ENCODE measurements at places on chromosomes 4 and X.
A peak's percentile ranks its signal among the peaks of the same experiment; 100 is the strongest.

GRCh38 chr4:74503580-74503979, 58.6 kb downstream of the AREG start:
- no peak for DNase-seq

DNA sequence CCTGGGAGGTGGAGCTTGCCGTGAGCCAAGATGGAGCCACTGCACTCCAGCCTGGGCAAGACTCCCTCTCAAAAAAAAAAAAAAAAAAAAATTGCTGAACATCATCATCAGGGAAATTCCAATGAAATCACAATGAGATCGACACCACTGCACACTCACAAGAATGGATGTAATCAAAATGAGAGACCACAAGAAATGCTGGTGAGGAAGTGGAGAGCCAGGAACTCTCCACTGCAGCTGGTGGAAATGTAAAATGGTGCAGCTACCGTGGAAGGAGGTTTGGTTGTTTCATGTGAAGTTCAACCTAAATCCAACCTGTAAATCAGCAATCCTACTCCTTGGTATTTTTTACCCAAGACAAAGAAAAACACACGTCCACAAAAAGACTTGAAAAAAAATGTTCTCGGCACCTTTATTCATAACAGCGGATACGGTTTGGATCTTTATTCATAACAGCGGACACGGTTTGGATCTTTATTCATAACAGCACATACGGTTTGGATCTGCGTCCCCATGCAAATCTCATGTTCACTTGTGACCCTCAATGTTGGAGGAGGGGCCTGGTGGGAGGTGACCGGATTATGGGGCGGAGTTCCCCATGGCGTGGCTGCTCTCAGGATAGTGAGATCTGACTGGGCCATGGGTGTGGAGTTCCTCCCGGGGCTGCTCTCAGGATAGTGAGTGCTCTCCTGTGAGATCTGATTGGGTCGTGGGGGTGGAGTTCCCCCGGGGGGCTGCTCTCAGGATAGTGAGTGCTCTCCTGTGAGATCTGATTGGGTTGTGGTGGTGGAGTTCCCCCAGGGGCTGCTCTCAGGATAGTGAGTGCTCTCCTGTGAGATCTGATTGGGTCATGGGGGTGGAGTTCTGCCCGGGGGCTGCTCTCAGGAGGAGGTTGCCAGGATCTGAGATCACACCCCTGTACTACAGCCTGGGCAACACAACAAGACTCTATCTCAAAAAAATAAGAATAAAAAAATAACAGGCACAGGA, 7.7 kb downstream of the GAK start:
- peak; percentile 33 for DNase-seq

DNA sequence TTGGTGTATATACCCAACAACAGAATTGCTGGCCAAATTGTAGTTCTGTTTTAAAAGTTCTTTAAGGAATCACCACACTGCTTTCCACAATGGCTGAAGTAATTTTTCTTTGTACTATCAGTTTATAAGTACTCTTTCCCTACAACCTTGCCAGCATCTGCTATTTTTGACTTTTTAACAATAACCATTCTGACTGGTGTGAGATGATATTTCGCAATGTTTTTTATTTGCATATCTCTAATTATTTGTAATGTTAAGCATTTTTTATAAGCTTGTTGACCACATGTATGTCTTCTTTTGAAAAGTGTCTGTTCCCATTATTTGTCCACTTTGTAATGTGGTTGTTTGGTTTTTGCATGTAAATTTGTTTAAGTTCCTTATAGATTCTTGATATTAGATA, 509.9 kb upstream of the POU3F4 start:
- no peak for DNase-seq

DNA sequence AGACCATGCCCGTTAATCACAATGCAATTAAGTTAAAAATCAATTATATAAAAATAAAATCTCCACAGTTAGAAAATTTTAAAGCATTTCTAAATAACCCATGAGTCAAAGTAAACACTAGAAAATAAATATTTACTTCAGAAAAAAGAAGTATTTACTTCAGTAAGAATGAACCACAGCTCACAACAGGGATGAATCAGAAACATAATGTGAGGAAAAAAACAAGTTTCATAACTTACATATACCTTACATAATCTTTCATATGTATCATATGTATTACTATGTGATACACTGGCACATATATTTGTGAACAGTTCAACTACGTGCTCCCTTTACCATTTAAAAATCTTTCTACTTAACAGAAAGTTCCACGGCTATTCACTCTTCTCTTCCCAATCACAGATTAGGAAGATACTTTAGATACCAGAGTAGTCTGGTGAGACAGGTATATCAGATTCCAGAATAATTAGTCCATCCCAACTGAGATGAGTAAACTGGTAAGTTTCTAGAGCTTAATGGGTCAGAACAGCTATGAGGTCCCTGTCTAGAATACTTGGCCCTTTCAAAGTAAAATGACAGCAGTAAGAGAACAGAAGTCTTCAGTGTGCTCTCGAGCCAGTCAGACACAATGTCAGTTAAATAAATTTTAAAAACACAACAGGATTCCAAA, 70.3 kb downstream of the SH3RF1 start:
- DNase-seq = no peak

DNA sequence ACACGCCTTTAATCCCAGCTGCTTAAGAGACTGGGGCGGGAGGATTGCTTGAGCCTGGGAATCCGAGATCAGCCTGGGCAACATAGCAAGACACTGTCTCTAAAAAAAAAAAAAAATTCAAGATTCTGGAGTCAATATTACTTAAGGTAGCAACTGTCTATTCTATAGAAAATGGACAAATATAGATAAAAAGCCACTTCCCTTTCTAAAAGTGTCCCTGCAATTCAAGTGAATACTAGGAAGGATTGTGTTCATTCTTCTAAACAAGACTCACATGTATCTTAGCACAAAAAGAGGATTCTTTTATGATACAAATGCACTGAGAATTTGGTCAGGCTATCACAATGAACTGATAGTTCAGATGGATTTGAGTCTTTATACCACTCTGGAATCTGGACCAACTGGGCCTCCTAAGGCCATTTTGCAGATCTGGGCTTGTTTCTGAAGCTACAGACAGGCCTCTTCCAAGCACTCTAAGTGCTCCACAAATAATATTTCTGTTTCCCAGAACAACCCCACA, 7.0 kb downstream of the PKD2 start:
- no peak for DNase-seq

GRCh38 chrX:124440695-124441094, 94.3 kb downstream of the SH2D1A start:
- no peak for DNase-seq

DNA sequence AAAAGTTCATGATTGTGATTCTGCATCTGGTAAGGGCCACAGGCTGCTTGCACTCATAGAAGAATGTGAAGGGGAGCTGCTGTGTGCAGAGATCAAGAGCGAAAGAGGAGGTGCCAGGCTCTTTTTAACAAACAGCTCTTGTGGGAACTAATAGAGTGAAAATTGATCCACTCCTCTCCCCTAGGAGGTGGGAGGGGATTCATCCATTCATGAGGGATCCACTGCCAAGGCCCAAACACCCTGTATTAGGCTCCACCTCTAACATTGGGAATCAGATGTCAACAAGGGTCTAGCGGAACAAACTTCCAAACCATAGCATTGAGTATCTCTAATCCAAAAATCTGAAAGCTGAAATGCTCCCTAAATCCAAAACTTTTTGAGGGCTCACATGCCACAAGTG, 16.4 kb upstream of the PPID start:
- DNase-seq = no peak
